ENCODE measurements at places on chromosomes 5 and 9. TPM values are rescaled to one million over a fixed set of nuclear protein-coding genes. Genes with fewer than 3 reads are reported as not detected.

GRCh38 chr9:84521208-84521607, 148.3 kb upstream of the NTRK2 start:
- H3K4me1 ChIP-seq, result no peaks in the 10 kb centered on the region
- no peaks in the 10 kb centered on the region for H3K27me3 ChIP-seq
- H3K27ac ChIP-seq, result no peak overlapping the region
- no peaks in the 10 kb centered on the region for H3K36me3 ChIP-seq

DNA sequence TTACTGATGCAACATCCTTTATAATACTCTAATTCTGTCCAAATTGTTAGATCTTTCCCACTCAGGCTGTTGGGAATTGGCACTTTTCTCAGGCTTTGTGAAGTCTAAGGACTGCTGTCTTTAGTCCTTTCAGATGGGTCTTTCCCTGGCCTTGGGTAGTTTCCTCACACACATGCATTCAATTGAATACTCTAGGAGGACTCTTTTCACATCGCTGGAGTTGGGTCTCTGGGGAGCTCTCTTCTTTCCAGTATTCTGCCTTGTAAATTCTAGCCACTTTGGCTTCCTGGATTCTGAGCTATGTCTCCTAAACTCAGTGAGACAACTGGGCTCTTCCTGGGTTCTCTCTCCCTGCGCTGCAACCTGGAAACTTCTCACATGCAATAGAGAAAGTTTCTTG, 215.5 kb downstream of the SNX18 start:
- H3K36me3 ChIP-seq, result no peaks in the 10 kb centered on the region
- H3K4me3 ChIP-seq, result no peak overlapping the region
- no peak for DNase-seq
- no peaks in the 10 kb centered on the region for H3K27me3 ChIP-seq

GRCh38 chr5:34900652-34901051, 14.7 kb downstream of the RAD1 start:
- peaks cover 4% of the 10 kb centered on the region for H3K36me3 ChIP-seq
- no peaks in the 10 kb centered on the region for H3K4me1 ChIP-seq
- H3K27me3 ChIP-seq, result no peaks in the 10 kb centered on the region
- H3K4me3 ChIP-seq, result no peak overlapping the region

- DNase-seq, result no peak
- H3K27ac ChIP-seq, result no peak overlapping the region
- H3K4me3 ChIP-seq, result no peak overlapping the region
- H3K4me1 ChIP-seq, result no peaks in the 10 kb centered on the region
- no peaks in the 10 kb centered on the region for H3K27me3 ChIP-seq
Measured at GRCh38 chr5:32290922-32291321, 21.8 kb downstream of the MTMR12 start.

- H3K4me1 ChIP-seq, result no peaks in the 10 kb centered on the region
- H3K27me3 ChIP-seq, result no peaks in the 10 kb centered on the region
- no peak overlapping the region for H3K27ac ChIP-seq
- DNase-seq, result no peak
- peaks cover 19% of the 10 kb centered on the region for H3K36me3 ChIP-seq
Measured at GRCh38 chr5:176941951-176942350, 42.8 kb upstream of the HK3 start.

DNA sequence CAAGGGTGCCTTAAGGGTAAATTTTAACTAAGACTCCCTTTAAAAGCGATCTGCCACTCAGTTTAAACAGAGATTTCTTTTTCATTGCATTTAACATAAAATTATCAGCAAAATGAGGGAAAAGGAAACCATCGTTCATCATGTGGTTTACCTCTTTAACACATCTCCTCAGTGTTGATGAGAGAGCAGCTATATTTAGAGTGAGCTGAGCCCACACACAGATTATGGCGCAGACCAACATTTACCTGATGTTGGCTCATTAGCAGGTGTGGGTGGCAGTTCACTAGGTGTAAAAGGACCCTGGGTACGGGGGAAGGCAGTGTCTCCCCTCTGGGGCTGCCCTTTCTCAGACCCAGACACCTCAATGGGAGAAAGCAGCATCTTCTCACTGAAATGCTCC, 149.8 kb downstream of the ENTREP1 start:
- no peaks in the 10 kb centered on the region for H3K27me3 ChIP-seq
- H3K36me3 ChIP-seq, result no peaks in the 10 kb centered on the region
- no peak overlapping the region for H3K4me3 ChIP-seq
- no peak overlapping the region for H3K27ac ChIP-seq
- no peak for DNase-seq

Gene KIF12
- total RNA-seq, result not detected

Gene SLCO6A1
- not detected for total RNA-seq
